CD4-positive, alpha-beta T cell treated with Interleukin-15 for 4 hours (primary cell): ENCODE measurements at places on chromosomes 3 and 15.

- DNase-seq = no peak
Measured at GRCh38 chr3:188179006-188179966, 25.3 kb downstream of the LPP start.

DNA sequence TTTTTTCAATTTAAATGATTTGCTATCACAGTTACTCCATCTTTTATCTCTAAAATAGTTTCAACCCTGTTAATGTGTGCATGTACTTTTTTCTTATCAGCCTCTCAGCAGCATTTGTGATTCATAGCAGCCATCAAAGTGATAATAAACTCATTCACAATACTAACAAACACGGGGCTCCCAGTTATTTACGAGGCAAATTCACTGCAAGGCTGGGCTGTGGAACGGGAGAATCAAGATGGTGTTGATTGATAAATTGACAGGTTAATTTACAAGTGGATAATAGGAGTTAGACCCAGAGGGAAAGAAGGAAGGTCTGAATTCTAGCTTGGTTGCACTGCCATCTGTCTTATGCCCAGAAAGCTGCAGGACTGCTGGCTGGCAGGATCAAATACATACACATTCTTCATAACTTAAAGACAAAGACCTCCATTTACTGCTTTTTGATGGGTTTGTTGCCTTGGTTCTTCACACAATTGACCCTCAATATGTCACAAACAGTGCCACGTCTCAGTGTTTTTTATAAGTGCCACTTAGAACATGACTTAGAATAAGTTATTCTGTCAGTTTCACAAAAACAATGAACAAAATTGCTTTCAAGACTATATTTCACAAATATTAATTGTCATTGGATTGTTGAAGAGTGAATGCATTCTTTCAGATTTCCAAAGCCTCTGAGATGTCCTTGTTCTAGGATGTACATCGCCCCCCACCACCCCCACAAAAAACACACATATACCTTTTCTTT, 562.8 kb downstream of the NR2F2 start:
- DNase-seq = no peak

DNA sequence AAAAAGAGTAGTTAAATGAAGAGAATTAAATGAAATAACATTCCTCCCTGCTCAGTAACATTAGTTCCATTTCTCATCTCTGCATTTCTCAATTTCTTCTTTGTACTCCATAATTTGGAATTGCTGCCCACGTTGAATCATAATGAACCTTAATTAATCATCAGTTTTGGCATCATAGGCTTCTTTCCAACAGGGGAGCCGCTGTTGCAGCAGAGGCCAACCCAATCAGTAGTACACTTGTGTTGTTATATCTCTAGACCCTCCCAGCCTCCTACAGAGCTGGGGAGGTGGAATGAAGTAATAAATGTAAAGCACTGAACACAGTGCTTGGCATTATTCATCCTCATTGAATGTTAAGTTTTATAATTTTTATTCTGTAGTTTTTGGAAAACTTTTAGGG, 240.7 kb downstream of the CHST2 start:
- DNase-seq = no peak

DNA sequence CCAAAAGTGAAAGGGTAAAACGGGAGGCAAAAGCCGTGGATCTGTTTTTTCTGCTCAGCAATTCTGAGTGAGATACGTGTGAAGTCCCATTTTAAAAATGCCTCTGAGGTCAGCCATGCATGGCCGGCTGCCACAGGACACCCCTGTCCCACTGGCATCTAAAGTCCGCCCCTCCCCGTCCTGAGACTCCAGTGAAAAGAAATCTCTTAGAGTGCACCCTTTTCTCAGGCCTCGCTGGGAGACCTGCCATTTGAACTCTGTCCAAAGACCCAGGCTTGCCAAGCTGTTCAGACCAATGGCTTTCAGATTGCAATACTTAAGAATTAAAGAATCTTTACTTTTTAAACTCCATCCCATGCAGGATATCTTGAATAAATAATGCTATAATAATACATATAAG, 61.0 kb upstream of the SLC24A5 start:
- DNase-seq = no peak

- no peak for DNase-seq
Measured at GRCh38 chr3:186869253-186870100, 27.0 kb downstream of the ADIPOQ start.

DNA sequence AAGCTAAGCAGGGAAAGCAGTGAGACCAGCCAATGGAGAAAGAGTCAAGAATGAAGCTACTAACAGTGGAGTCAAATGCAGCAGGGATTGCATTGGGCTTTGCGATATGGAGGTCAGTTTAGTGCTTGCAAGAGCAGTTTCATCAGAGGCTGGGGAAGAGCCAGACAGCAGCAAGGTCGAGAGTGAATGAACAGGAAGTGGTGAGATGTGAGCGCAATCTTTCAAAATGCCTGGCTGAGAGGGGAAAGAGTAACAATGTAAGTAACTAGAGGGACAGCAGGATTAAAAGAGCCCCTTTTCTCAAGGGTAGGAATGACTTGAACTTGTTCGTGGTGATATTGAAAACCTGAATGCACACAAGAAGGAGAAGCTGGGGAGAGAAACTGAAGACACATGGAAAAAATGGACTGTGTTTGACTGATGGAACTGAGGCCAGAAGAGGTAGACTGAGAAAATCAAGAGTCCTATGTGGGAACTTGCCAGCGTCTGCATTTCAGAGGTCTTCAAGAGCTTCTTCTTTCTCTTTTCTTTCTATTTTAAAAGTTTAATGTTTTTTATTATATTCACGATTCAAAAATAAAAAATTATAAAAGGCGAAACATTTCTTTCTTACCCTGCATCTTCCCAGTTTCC, 30.6 kb upstream of the GPR160 start:
- DNase-seq = peak; percentile 21

- DNase-seq = no peak
Measured at GRCh38 chr3:194140520-194141414, 4.8 kb downstream of the HES1 start.

DNA sequence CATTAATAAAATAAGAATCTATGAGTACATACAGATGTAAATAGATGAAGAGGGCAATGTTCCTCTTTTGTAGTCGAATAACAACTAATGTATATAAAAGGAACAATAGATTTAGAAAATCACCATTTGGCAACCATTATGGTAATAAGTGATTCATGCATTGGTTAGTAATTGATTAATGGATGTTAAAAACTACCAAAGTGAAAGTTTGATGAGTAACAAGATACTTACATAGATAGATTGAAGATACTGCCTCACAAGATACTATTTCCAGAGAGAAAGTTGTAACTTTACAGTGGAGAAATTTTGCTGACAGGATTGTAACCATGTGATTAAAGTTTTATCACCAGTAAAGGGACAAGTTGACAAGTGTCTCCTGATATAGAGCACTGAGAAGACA, 55.0 kb downstream of the TCF12 start:
- DNase-seq = no peak

- DNase-seq = no peak
Measured at GRCh38 chr3:41224120-41224806, 25.0 kb downstream of the CTNNB1 start.

- peak; percentile 35 for DNase-seq
Measured at GRCh38 chr3:65732051-65732935, 306.4 kb downstream of the MAGI1 start.

GRCh38 chr3:61146010-61146890, 105.0 kb downstream of the FHIT start:
- DNase-seq = no peak
